NCI-H2081 treated with DMSO at 0.1 percent for 48 hours (cell line): ENCODE measurements at places on chromosomes 4 and X.

GRCh38 chr4:111806331-111806730 lies 338.9 kb upstream of the FAM241A start:
- no peak for DNase-seq

DNA sequence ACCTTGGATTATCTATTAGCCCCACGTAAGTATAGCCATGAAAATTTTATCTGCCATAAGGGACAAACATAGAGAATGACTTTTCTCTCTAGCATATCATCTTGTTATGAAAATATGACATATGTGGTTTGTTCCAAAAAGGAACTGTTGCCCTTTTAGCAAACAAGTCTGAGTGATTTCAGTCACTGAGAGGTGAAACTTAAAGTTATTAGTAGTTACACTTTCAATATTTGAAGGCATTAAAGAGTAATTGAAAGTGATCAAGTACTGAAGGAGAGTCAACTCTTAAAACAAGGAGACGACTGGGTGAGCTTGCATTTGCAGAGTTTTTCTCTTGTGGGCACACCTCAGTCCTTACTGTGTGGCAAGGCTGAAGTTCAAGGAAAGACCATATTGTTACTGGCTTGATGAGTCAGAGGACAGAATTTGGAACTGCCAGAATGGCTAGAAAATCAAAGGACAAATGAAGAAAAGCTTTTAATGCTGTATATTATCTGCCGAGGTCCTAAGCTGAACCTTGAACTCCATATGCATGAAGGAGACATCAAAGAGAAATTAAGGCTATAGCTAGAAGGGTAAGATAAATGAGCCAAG lies 205.1 kb upstream of the EMCN start:
- DNase-seq, result no peak

- no peak for DNase-seq
Observed at GRCh38 chr4:23934915-23935314, 45.1 kb upstream of the PPARGC1A start.

GRCh38 chr4:98434816-98435215 lies 173.6 kb downstream of the RAP1GDS1 start:
- no peak for DNase-seq

GRCh38 chr4:79083406-79084010 lies 144.3 kb upstream of the PAQR3 start:
- DNase-seq, result no peak

DNA sequence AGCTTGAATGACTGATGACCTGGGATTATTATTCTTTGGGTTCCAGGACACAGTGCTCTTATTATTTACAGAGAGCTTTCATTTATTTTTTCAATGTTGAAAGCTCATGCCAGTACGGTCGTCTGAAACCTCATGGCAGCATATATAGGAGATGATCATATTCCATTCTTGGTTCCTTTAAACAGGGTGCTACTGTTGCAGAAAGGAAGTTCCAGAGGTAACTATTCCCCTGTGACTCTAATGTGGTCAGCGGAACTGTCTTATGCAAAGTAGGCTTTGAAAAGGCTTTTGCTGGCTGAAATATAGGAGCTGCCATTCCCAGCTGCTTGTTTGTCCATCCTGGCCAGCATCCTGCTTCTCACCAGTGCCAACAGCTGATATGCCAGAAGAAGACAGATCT lies 208.3 kb upstream of the LEF1 start:
- no peak for DNase-seq

DNA sequence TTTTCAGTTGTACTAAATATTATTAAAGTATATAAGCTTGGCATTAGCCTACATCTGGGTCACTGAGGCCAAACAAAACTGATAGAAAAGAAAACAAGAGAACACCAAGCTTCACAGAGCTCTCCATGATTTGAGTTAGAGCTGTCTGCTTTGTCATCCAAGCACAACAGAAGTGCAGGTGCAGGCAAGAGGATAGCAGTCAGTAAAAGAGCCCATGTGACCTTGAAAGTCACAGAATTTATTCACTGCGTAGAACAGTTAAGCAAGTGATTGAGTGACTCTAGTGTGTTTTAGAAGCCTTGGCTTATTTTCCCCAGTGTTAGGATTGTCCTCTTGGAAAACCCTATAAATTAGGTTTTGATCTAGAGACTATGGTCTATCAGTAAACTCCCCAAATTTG lies 49.4 kb upstream of the PRDM5 start:
- DNase-seq, result no peak
